Foreskin fibroblast (primary cell): ENCODE measurements at places on chromosomes 12 and 14.

DNA sequence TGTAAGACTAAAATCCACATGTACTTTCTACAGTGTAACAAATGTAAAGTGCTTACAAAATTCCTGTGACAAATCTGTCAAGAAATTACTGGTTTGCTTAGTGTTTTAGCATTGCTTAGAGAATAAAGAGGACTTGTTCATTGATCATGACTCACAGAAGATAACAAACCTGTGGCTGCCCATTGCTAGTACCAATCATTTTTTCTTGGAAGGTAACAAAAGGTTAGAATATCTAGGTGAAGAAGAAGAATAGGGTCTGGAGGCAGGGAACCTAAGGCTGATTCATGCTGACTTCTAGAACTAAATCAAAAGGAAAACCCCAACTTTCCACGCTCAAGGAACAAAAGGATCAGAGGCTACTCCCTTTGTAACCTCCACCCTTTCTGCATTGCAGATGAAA, 232.7 kb upstream of the ABCD2 start:
- no peak for DNase-seq

GRCh38 chr12:54605138-54605970, 16.9 kb upstream of the PPP1R1A start:
- no peak for DNase-seq

DNA sequence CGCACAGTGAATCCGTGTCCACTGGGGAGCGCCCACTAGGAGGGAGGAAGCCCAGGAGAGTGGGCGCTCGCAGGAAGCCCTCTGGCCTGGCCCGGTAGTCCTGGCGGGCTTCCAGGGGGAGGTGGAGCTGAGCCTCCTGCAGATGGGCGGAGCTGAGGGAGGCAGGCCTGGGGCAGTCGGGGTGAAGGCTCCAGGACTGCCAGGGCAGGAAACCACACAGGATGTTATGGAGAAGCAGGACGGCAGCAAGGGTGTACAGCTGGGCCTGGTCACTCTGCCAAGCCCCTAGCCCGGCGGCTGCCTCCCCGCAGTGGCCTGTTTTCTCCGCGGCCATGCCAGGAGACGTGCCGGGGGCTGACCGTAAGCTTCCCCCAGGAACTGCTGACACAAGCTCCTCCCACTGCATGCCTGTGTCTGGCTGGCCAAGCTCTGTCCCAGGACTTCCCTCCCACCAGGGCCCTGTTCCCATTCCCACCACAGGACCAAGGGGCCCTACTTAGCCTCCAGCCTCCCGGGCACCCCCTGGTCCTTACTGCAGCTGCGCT, 143.4 kb upstream of the C14orf180 start:
- no peak for DNase-seq

- no peak for DNase-seq
These were observed 63.8 kb downstream of the FAR2 start for GRCh38 chr12:29212682-29213403.

GRCh38 chr12:72547573-72547972, 275.4 kb downstream of the TRHDE start:
- peak; percentile 20 for DNase-seq
